ENCODE measurements at places on chromosomes 16 and 17.

DNA sequence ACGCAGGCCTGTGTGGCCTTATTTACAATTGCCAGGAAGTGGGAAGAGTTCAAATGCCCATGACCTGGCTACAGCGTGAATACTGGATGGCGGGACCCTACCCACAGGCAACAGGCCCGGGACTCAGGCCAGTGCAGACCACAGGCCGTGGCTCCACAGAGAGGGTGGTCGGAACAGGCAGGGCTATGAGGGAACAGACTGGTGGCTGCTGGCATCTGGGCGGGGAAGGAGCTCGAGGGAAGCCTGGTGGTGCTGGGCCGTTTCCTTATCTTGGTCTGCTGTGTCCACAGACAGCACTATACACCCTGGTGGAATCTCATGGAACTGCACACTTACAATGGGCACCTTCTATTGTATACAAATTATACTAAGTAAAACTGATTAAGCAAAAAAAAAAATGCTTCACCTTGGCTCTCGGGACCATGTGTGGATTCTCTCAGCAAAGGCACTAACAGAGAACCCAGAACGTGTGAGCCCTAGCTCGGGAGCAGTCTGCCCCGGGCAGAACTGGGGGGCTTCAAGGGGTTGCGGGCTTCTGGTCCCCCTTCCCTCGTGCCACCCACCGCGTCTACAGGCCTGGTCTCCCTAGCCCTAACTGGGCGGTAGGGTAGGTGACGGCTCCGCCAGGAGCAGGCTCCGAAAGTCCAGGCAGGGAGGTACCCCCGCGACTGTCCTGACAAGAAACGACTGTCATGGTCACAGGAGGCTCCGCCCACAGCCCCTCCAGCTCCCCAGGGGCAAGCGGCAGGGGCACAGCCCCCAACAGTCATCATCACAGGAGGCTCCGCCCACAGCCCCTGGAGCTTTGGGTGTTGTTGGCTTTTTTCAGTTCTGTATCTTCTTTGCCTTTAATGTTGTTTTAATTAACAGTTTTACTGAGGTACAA lies 21.8 kb downstream of the CEP131 start:
- no peak for DNase-seq

DNA sequence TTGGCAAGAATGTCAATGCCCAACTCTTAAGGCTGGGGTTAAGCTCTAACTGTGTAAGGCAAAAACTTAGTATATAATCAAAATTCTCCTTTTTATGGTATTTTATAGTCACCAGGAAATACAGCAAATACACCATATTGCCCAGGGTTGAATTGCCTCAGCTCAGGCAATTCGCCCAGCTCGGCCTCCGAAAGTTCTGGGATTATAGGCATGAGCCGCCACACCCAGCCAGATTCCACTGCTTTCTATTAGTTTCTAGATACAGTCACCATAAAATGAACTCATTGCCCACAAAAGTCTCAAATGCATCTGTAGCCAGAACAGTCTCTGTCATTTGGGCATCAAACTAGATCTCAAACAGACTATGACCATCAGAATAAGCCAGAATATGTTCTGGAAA lies 238.7 kb upstream of the TOX3 start:
- DNase-seq: no peak

DNA sequence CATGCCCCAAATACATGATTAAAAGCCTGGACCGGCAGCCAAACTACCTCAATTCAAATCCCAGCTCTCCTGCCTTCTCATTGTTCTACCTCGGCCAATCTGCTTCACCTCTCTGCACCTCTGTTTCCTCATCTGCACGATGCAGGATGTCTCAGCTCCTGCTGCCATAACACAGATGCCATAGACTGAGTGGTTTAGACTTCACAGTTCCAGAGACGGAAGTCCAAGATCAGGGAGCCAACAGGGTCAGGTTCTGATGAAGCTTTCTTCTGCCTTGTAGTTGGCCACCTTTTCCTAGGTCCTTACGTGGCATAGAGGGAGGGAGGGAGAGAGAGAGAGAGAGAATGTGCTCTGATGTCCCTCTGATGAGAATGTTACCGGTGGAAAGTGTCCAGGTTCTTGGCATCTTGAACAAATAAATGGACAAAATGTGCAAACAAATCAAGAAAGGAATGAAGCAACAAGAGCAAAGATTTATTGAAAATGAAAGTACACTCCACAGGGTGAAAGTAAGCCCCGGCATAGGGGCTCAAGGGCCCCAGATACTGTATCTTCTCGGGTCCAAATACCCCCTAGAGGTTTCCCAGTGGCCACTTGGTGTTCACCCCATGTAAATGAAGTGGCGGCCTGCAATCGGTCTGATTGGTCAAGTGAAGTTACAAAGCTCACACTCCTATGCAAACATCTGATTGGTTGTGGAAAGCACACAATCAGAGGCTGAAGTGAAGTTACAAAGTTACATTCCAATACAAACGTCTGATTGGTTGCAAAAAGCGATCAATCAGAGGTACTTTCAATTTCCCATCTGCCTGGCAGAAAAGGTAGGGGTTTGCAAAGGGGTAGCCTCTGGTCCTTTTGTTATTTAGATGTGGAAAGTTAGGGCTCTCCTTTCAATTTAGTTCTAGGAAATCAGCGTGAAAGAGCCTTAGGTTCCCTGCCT lies 43.3 kb upstream of the ZCCHC14 start:
- DNase-seq: no peak

DNA sequence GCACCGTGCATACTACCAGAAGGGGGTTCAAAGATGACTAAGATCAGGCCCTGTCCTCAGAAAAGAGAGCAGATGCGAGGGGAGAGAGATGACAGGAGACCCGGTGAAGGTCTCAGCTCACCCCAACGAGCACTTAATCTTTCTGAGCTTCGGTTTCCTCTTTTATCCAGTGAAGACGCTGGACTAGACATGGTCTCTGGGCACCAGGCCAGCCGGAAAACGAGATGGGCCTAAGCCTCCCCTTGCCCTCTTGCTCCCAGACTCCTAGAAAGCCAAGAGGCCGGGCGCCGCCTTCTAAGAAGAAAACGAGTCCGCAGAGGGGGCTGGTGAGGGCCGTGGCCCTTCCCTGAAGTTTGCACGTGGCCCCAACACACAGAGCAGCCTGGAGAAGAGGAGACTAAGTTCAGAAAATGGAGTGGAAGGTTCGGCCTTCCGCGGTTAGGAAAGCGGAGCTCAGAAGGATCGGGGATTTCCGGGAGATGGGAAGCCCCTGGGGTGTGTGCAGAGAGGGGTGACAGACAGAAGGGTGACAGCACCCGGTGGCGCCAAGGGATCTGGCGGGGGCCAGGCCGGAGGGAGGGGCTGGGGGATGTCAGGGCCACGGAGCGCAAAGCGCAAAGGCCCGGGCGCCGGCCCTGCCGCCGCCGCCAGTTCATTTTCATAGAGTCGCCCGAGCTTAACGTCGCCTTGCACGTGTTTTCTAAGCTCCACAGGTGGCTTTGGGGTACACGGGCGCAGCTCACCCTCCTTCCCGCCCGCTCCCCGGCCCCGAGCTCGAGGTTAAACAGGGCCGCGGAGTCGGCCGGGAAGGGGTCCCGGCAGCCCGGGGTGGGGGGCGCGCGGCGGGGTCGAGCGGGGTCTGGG lies 42.1 kb upstream of the BHLHA9 start:
- no peak for DNase-seq

DNA sequence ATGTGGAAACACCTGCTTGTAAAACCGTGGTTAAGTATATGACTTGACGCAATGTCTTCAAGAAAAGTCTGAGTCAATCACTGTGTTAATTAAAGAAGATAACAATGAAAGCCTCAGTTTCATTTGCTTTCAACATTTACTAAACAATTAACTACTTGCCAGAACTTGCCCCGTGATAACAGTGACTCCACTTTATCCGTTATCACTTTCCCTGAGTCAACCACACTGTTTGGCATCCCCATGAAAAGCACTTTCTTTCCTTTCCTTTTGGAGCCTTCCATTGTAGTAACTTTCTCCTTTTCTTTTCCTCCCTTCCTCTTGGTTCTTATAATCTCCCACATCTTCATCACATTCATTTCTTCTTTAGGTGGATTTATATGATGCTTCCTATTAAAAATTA lies 435.1 kb upstream of the GOT2 start:
- no peak for DNase-seq

- DNase-seq: no peak
Observed at GRCh38 chr17:31859487-31860008, 504 bp upstream of the COPRS start.

GRCh38 chr16:79805621-79806020 lies 205.1 kb upstream of the MAF start:
- no peak for DNase-seq

DNA sequence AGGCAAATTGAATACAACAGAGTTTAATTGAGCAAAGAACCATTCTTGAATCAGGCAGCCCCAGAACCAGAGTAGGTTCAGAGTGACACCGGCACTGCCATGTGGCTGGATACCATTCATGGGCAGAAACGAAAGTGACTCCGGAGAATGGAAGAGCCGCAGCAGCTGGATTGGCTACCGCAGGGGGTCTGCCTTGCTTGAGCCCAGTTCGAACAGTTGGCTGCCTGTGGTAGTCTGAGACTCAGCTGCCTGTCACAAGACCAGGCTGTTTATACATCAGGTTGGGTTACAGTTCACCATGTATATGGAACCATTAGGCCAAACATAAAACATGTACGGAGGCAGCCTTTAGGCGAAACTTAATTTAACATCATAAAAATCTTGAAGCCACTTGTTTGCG lies 205.2 kb upstream of the CHMP6 start:
- no peak for DNase-seq

- DNase-seq: no peak
Observed at GRCh38 chr17:73748508-73748907, 104.3 kb upstream of the SDK2 start.

GRCh38 chr17:14452856-14453255 lies 152.0 kb downstream of the HS3ST3B1 start:
- DNase-seq: no peak

- no peak for DNase-seq
Observed at GRCh38 chr16:48498769-48499631, 111.0 kb downstream of the N4BP1 start.

- no peak for DNase-seq
Observed at GRCh38 chr16:88453611-88454522, 787 bp downstream of the ZFPM1 start.

- DNase-seq: no peak
Observed at GRCh38 chr17:82560252-82560642, 40.7 kb downstream of the FOXK2 start.

DNA sequence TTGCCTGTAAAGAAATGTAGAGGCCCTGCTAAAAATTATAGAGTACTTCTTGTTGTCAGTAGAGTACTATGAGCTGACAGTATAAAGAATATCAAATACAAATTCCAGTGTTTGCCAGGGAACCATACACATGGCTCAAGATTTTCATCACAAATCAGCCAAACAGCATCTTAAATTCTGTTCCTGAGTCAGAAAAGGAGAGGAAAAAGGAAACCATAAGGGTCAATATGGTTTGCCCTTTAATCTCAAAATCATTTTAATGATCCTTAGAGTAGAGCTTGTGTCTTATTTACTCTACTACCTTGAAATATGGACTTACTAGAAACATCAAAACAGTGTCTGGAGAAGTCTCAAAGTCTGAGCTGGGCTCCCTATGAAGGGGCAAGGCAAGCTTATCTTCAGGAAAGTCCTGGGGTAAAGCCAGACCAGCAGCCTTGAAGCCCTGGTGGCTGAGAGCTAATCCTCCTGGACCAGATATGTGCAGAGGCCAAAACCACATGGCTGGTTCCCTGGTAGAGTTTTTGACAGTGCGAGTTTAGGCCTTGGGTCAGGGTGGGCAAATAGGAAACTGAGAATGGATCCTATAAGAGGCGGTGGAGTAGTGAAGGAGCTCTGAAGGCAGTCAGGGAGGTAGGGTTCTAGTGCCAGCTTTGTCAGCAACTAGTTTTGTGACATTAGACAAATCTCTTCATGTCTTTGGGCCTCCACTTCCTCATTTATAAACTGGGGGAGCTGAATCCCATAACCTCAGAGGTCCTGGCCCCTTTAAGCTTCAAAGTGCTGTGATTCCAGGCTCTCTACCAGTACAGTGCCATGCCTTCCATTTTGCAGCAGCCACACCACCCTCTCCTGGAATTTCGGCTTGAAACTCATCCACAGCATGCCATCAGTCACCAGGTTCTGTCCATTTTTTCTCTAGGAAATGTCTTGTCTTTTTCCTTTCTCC lies 38.9 kb downstream of the MRTFB start:
- no peak for DNase-seq

- DNase-seq: no peak
Observed at GRCh38 chr17:7825206-7825990, 8.6 kb upstream of the KDM6B start.

GRCh38 chr16:15857724-15858560 lies 1.1 kb upstream of the MYH11 start:
- no peak for DNase-seq

DNA sequence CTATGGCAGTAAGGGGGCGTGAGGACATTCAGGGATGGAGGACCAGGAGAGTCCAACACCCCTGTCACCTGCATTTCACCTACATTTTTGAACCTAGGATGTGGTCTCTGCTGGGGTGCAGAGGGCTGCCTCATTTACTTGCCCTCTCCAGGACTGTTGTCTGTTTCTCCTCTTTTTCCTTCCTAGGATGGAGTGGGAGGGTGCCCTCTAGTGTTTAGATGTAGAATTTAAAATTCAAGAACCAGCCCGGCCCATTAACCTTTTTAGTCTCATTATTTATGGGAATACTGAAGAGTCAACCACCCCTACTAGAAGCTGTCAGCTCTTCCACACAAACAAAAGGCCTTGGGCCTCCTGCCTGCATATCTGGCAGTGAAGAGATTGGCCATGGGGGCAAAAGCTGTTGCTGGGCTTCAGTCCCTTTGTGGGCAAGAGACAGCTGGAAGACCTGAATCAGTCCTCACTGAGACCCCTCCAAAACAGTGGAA lies 2.5 kb upstream of the STARD3 start:
- no peak for DNase-seq

DNA sequence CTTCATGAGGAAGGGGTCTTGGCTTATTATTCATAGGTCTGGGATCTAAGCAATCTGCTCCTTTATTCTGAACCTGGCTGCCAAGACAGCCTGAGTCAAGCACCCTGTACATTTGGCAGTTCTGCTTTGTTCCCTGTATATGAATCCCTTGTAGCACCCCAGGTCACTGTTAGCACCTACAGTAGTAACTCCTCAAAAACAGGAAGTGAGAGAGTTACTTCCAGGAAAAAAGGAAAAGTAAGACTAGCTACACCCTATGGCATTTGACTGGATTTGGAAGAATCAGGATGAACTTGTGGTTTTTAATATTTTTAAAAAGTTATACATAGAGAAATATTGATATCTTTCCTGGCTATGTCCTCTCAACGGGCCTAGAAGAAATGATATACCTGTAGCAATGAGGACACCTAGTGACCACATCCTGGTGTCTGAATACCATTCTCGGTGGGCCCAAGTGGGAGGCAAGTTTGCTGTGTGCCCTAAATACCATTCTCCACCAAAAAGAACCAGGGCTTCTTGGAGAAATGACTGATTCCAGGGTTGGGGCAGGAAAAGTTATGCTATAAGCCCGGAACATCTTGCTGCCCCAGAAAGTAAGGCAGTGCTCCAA lies 9.9 kb downstream of the ANKRD40 start:
- DNase-seq: no peak

GRCh38 chr17:65627108-65627507 lies 65.7 kb upstream of the AXIN2 start:
- no peak for DNase-seq

Measured in activated T-helper 1 cell treated with anti-CD3 and anti-CD28 coated beads, Interleukin-2, amount 50 U/mL, for 16 hours (primary cell).